ENCODE measurements at places on chromosomes 16 and 17.

GRCh38 chr16:84467256-84467655, 37.2 kb downstream of the MEAK7 start:
- DNase-seq, result no peak

- DNase-seq, result peak; percentile 26
These were observed 94.0 kb downstream of the SKAP1 start for GRCh38 chr17:48335858-48336500.

GRCh38 chr16:82845116-82845515, 218.3 kb downstream of the CDH13 start:
- DNase-seq, result no peak

GRCh38 chr17:82419540-82419939, 1.2 kb upstream of the OGFOD3 start:
- no peak for DNase-seq

- no peak for DNase-seq
These were observed 205.9 kb upstream of the COX10 start for GRCh38 chr17:13863436-13863835.

- DNase-seq, result no peak
These were observed 55.0 kb upstream of the RPL38 start for GRCh38 chr17:74148446-74148845.

DNA sequence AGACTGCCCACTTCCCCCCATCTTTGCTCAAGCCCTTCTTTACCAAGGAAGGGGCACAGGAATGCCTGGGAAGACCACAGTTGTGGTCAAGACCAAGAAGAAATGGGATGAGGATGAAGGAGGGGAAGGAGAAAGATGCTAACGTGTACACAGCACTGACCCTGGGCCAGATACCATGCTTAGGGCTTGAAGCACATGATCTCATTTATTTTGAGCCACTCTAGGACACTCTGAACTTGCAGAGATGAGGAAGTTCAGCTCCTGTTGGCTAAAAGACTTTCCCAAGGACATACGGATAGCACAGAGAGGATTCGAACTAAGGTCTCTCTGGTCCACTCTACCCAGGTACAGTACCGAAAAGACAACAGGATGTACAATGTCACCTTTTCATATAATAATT, 42.6 kb downstream of the PIK3R5 start:
- no peak for DNase-seq

- DNase-seq, result no peak
These were observed 103.4 kb upstream of the NUDT7 start for GRCh38 chr16:77618951-77619350.

GRCh38 chr17:64786337-64786736, 124.2 kb upstream of the SMURF2 start:
- no peak for DNase-seq

DNA sequence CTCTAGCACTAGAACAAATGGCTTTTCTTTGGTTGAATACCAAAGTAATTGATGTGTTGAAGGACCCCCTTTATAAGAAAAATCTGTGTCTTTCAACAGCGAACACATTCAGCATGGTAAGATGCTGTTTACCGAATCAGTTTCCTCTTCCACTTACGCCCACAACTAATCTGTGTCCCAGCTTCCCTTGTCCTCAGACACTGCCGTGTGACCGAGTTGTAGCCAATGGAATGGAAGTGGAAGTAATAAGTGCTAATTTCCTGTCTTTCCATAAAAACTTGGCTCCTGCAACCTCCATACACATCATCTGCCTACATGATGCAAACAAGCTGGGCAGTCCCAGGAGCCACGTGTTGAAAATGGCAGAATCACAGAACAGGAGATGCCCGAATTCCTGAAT, 10.4 kb downstream of the CDIPT start:
- peak; percentile 22 for DNase-seq

GRCh38 chr17:60353773-60354172, 38.2 kb downstream of the USP32 start:
- DNase-seq, result no peak

GRCh38 chr17:37261286-37261685, 114.5 kb upstream of the C17orf78 start:
- peak; percentile 74 for DNase-seq

GRCh38 chr16:66004699-66005098, 361.8 kb upstream of the CDH5 start:
- DNase-seq, result peak; percentile 23

DNA sequence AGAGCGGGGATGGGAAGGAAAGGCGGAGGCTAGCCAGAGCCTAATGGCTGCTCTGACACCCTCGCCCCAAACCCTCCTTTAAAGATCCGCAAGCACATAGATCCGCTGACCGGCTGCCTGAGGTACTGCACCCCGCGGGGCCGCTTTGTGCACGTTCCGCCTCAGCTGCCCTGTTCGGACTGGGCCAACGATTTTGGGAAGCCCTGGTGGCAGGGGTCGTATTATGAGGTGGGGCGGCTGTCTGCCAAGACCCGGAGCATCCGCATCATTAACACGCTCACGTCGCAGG, 663 bp downstream of the CYB5D1 start:
- DNase-seq, result peak; percentile 39

- no peak for DNase-seq
These were observed 56.1 kb downstream of the IGF2BP1 start for GRCh38 chr17:49053171-49053829.

DNA sequence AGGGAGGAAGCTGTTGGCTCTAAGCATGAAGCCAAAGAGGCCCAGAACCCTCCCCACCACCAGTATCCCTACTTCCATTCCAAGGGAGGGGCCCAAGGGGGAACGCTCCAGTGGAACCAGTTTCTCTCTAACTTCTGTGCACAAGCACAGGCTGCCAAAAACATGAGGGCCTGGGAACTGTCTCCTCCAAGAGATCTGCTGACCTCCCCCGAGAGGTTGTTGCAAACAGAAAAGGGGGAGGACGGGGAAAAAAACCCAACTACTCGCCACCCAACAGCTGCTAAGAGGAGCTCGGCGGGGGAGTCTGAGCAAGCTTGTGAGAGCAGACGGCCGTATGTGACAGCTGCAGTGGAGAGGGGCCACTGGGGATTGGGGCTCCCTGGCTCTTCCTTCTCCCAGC, 15.7 kb upstream of the SLC35B1 start:
- no peak for DNase-seq

DNA sequence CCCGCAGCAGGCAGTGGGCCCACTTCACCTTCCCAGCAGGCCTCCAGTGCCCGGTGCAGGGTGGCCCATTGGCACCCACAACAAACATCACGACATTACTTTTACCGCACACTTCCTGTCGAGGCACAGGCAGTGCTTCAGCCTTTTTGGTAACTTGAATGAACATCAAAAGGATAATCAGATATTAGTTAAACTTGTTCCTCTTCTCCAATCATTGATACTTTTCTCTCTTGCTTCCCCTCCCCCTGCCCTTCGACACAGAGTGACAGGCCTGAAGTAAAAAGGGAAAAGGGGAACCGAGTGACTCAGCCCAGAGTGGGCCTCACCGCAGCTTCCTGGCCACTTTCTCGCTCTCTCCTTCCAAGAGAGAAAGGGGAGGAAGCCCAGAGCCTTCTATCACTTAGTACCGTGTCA, 507.0 kb downstream of the MAF start:
- no peak for DNase-seq

DNA sequence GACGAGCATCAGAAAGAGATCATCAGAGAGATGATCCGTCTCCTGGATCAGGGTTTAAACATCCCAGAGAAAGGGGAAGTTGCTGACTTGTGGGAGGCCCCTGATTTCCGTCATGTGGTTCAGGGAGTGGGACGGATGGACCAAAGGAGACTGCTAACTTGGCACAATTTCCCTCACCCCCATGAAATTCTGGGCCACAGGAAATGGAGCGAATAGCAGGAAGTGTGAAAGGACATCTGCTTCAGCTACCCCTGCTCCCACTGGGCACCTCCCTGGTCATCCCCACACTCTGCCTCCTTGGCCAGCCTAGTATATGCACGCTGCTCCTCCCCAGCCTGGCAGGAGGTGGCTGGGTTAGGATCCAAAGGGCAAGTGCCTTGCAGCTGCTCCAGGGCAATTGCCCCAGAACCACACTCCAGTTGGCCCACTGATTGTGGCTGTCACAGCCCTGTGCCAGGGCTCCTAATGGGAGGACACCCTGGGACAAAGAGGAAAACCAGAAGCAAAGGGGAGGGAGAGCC, 1.3 kb downstream of the ARRB2 start:
- DNase-seq, result no peak

DNA sequence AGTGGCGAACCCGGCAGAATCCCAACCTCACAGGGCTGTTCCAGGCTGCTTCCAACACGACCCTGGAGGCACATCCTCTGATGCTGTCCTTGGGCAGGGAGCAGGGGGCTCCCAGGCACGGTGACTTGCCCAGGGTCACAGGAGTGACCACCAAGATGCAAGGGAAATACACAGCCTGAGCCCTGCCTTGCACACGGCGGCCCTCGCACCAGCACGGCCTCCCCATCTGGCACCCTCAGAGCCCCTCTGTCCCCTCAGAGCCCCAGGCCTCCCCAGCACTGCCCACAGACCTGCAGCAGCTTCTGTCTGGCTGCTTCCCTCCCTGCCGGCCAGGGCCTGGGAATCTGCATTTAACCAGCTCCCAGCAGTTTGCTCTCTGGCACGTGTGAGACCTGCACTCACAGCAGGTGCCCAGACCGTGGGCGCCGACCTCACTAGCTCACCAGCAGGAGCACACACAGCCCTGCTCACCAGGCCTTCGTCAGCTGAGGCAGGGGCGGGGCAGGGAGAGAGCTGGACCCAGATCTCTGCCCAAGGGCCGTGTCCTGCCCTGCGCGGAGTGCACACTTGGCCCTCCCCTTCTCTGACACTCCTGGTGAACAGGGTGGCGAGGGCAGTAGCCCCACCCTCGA, 29.7 kb upstream of the ZC3H18 start:
- DNase-seq, result no peak

DNA sequence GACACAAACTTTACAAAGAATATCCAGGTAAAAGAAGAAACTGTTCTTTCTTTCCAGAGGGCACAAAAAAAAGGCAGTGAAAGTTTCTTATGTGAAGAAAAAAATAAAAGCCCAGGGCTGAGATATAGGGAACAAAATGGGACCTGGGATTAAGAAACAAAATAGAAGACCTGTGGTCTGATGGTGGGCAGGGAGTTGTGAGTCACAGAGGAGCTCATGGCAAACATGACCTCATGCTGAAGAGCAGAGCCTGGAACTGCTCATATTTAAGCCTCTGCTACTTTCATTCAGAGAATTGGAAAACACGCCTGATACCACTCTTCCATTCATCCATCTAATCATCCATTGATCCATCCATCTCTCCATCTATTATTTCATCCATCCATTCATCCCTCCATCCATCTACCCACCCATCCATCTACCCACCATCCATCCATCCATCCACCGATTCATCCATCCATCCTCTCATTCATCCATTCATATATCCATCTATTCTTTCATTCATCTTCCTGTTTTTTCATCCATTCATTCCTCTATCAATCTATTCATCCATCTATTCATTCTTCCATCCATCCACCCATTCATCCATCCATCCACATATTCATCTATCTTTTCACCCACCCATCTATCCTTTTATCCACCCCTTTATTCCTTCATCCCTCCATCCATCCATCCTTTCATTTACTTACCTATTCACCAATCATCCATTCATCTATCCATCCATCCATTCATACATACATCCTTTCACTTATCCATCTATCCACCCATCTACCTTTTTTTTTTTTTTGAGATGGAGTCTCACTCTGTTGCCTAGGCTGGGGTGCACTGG, 30.0 kb downstream of the WFDC1 start:
- DNase-seq, result peak; percentile 8

- DNase-seq, result peak; percentile 93
These were observed 34.0 kb upstream of the PRKCA start for GRCh38 chr17:66268247-66268927.

- no peak for DNase-seq
These were observed 6.5 kb upstream of the MTMR4 start for GRCh38 chr17:58520843-58521430.

GRCh38 chr17:17774009-17774881, 62.5 kb downstream of the SREBF1 start:
- DNase-seq, result no peak

DNA sequence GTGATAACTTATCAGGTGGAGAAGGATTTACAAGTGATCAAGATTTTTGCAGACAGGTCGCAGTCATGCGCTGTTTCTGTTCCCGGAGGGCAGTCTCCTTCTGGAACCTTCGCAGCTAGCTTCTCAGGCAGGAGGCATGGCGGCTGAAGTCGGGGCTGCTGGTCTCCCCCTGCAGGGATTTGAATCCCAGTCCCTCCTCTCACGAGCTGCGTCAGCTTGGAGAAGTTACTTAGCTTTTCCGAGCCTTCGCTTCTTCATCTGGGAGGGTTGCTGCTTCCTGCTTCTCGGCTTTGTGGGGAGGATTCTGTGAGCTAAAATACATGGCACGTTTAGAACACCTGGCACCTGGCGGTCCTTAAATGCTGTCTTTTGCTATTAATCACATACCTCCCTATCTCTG, 287.8 kb upstream of the FOXF1 start:
- peak; percentile 55 for DNase-seq

DNA sequence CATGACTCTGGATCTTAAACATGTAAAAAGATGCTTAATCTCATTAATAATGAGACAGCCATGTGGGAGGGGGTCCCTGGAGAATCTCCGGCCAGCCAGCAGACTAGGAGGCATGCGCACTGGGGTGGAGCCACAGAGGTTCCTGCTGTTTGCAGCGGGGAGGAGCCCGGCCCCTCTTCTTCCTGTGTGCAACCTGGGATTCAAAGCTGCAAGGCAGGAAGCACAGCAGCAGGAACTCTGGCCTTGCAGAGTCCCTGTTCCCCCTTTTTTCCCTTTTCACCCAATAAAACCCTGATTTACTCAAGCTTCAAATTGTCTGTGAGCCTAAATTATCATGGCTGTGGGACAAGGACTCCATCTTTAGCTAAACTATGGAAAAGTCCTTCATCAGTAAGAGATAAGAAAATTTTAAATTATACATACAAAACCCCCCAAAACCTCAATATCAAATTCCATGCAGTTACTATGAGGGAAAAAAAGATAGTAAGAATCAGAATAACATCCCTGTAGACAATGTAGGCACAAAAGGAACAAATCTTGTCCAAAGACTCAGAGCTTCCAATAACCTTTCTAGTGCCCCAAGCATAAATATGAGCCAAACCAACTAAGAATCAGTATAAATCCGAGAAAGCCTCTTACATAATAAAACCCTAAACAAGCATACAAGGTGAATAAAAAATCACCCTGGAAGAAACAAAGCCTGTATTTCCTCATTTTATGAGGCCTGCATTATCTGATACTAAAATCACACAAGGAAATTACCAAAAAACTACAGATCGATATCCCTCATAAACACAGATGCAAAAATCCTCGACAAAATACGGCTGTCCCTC, 12.1 kb downstream of the CFDP1 start:
- no peak for DNase-seq

Measured in astrocyte (in vitro differentiated cells and primary cell).